ENCODE measurements at places on chromosomes 1 and 21.

DNA sequence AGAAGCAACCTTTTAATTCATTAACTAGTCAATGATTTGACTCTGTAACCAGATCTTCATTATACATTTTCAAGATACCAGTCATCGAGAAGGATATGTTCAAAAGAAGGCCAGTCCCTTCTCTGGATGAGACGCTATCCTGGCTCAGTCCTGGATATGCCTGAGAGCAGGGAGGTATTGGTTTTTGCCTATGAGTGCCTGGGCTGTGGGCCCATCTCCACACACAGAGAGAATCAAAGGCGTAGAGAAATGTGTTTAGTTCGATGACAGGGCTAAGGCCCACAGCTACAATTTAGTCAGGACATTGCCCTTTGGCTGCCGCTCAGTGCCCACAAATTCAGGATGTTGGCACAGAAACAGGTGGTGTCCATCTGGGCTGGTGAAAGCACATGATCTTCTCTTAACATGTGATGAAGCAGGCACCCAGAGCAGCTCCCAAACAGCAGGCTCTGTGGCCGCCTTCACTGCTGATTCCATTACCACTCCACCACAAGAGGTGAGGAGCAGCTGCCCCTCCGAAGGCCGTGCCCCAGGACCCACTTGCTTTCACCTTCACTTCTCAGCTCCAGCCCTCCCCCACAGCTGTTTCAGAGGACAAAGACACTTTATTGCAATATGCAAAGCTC, 24.7 kb downstream of the ACKR1 start:
- DNase-seq = no peak

GRCh38 chr1:160168609-160169369, 17.4 kb downstream of the ATP1A4 start:
- DNase-seq = peak; percentile 61

DNA sequence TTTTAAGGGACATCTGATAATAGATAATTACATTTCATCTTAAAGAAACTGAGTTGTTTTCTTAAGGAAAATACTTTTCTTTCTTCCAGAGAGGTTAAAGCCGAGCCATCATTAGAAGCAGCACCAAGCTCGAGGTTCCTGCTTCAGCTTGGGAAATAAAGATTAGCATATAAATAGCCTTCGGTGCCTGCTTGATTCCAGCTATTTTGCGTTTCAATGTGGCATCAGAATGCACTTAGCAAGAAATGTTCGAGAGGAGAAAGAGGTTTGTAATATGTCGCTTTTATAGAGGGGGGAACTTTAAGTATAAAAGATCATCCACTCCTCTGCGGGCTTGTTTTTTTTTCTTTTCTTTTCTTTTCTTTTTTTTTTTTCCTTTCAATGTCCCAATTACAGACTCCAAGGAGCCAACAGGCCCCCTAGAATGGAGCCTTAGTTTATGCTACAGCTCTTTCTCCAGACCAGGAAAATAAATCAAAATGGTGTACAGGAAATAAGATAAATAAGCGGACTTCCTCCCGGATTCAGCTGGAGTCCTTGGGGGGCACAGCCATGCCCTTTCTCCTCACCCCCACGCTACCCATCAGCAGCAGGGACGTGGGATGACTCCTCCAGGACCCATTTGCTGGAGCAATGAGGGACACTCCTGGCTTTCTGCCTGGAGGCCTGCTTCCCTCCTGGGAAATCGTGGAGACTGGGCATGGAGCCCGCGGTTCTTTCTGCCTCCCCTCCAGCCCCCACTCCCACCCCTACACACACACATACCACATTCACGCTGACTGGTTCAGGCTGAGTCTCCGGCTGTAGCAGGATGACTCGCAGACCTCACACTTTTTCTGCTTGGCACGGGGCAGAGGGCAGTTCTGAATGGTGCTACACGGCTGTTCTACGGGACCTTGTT, 131.6 kb downstream of the RRAGC start:
- no peak for DNase-seq

DNA sequence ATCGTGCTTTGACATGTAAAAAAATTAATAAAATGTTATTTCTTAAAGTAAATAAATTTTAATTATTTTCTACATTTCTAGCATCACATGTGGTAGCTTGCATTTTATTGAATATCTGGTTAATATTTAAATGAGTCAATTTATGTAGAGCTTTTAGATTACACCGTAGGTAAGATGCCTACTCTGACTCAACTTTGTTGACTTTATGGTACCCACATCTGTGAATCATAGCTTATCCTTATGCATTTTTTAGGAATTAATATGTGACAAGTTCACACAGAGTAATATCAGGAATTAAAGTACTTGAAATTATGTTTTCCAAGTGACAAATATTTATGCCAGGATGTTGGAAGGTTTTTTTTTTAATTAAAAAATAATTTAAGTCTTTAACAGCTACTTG, 120.7 kb downstream of the LEPR start:
- no peak for DNase-seq

DNA sequence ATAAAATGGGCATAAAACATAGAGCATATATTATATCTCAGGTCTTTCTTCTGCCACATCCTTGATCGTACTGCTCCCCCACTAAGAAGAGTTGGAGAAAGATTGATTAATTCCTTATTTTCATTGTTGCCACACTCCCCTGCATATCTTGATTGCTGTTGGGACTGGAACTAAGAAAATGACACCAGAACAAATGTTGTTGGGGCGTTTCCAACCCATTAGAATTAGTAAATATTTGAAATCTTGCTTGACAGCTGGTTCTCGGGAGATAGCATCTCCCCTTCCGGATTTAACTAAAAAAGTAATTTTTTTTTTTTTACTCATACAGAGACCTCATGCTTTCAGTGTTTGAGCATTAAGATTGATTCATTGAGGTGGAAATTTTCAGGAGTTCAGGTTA, 493.0 kb upstream of the PLXNA2 start:
- no peak for DNase-seq
